Activated CD4-positive, alpha-beta T cell treated with anti-CD3 and anti-CD28 coated beads, Interleukin-2, amount 50 U/mL, for 4 hours (primary cell): ENCODE measurements at places on chromosomes 5 and 9.

GRCh38 chr5:34656001-34656699 lies at the start of gene RAI14:
Gene RAI14 (plus strand): TSS chr5:34656328. CDS start chr5:34686920, 30,592 bp downstream.
- DNase-seq: no peak

- no peak for DNase-seq
These were observed 379.0 kb upstream of the GRAMD2B start for GRCh38 chr5:126044111-126044668.

DNA sequence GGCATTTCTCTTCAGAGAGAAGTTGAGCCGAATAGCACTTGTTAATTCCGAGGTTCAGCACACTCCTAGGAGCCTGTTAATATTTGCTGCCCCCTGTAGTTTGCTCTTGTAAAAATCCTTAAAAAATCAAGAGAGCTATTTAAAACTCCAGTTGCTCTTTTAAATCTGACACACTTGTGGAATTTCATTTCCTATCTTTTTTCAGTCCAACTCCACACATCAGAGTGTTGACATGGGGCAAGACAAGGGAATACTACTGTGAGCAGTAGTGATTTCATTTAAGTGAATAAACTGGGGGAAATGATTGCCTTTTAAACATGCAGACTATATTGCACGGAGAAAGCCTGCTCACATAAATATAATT lies 1096.3 kb upstream of the DMAC1 start:
- no peak for DNase-seq

DNA sequence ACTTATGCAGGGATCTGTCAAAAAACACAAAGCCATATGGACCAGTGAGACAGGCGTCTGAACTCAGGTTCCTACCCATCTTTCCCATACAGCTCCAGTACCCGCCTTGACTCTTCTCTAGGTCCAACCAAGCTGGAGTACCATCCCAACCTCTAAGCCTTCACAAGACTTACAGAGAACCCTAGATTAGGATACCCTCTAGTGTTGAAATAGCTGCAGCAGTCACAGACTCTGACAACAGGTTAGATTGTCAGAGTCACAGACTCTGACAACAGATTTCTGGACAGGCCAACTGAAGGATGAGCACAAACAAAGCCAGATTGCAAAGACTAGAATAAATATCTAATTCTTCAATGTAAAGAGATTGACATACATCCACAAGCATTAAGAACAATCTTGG lies 266.1 kb downstream of the GRIA1 start:
- no peak for DNase-seq

DNA sequence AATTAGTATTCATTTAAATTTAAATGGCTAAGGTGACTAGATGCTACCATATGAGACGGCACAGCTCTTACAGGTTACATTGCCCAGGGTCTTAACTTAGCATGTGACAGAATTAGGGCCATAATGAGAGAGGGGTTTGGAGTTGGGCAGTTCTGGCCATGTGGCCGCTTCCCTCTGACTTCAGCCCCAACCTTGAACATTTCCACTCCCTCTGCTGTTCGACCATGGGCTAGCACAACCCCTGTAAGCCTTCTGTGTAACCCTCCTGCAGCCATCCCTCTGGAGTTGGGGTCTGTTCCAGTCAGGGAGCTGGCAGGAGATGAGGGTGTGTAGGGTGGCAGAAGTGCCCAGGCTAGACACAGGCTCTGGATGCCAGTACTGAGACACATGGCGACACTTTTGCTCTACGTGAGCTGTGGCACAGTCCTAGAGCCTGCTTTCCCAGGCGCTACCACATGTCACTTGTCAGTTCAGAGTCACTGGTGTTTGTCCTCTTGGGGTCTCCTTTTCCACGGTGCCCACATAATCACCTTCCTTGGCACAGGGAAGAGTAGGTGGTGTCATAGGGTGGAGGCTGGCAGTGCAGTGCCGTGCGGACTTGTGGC lies 128.7 kb upstream of the PITX1 start:
- no peak for DNase-seq

GRCh38 chr9:38339087-38339486 lies 53.4 kb upstream of the ALDH1B1 start:
- no peak for DNase-seq

- no peak for DNase-seq
These were observed 108.3 kb downstream of the THBS4 start for GRCh38 chr5:80143491-80143890.

DNA sequence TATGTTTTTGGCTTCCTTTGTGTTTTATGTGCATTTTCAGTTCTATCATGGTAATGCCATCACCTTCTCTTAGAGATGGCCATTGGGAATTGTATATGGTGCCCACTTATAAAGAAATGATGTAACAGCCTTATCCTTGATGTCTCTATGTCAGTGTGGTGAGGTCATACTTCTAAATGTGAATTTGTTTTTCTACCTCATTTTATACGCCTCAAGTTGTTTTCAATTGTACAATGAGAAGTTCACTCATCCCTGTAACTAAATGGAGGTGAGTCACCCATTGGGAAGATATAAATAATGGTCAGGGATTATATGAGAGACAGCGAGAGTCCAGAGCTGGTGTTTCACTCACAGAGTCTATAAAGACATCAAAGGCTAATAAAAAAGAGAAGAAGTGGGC lies 402.4 kb downstream of the AGTPBP1 start:
- DNase-seq: no peak

DNA sequence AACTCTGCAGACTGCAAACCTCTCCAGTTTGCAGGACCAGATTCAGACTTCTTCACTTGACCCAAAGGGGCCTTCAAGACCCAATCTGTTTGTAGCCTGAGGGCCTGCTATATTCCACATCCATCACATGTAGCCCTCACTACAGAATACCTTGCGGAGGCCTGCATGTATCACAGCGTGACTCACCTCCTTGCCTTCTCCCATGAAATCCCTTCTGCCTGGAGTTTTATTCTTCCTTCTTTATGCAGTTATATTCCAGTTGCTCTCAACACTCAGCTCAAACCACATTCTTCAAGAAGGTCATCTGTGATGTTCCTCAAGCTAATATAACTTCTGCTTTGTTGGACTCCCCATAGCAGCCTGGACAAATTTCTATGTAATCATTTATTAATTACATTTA lies 198.5 kb upstream of the PTGER4 start:
- no peak for DNase-seq

GRCh38 chr5:79702606-79703380 lies 13.2 kb downstream of the CMYA5 start:
- peak; percentile 16 for DNase-seq

- no peak for DNase-seq
These were observed 46.1 kb upstream of the CER1 start for GRCh38 chr9:14768405-14769229.

- DNase-seq: peak; percentile 30
These were observed 15.9 kb upstream of the SYNPO start for GRCh38 chr5:150624334-150625163.

DNA sequence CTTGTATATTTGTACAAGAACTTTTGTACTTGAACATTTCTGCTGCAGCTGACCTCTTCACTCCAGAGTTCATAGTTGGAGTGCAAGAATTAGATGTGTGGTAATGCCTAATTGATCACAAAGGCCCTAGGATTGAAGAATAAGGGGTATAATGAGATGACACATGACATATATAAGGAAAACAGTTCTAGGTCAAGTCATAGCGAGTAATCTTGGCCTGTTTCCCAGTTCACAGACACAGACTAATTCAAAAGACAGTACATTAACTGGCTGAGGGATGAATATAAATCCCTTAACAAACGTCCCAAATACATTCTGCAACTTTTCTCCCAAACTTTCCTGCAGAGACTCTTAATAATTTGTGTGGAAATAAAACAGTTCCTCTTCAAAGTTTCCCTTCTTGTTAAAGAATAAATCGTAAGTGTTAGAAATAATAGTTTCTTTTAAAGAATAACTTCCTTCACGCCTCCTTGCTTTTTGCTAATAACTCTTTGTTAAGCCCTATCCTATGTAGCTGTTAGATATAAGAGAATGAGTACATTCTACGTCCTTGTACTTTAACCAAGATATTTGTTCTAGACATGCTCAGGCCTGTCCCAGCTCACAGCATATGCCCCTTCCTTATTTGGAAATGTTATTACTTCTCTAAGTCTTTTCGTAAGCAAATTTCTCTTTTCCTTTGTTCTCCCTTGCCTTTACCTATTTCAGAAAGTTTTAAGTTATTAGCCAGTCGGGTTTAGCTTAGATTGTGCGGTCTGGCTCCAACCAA lies 556.4 kb upstream of the CTNND2 start:
- DNase-seq: no peak

GRCh38 chr5:138975098-138975847 lies 100.1 kb upstream of the LRRTM2 start:
- DNase-seq: no peak

DNA sequence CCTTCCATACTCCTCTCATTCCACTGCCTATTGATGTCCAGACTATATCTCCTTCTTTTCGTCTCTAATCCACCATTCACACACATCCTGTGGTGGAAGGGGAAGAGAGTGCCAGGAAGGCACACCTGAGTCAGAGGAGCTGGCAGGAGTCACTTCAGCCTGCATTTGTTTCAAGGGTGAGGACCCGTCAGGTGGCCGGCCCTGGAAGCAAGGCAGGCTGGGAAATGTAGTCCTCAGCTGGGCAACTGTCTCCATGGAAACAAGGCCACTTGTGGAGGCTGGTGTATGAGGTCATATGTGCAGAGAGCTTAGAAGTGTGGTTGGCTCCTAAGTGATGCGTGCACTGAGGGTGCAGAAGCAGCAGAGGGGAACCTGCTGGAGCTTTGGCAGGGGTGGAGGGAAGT lies 278.4 kb downstream of the NSG2 start:
- no peak for DNase-seq

GRCh38 chr9:136981588-136982231 lies 1.1 kb upstream of the LCNL1 start:
- no peak for DNase-seq

- DNase-seq: no peak
These were observed 3.2 kb downstream of the CPLX2 start for GRCh38 chr5:175874462-175875139.

GRCh38 chr5:113495422-113495841 lies 7.2 kb upstream of the MCC start:
- no peak for DNase-seq

DNA sequence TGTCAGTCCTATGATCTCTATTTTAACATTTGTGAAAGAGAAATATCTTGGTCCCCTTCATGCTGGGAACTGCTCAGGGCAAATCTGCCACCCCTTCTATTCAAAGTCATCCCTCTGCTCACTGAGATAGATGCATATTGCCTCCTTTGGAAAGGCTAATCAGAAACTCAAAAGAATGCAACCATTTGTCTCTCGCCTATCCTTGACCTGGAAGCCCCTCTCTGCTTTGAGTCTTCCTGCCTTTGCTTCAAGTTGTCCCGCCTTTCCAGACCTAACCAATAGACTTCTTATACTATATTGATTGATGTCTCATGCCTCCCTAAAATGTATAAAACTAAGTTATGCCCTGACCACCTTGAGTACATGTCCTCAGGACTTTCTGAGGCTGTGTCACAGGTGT lies 97.0 kb downstream of the PSAT1 start:
- no peak for DNase-seq

DNA sequence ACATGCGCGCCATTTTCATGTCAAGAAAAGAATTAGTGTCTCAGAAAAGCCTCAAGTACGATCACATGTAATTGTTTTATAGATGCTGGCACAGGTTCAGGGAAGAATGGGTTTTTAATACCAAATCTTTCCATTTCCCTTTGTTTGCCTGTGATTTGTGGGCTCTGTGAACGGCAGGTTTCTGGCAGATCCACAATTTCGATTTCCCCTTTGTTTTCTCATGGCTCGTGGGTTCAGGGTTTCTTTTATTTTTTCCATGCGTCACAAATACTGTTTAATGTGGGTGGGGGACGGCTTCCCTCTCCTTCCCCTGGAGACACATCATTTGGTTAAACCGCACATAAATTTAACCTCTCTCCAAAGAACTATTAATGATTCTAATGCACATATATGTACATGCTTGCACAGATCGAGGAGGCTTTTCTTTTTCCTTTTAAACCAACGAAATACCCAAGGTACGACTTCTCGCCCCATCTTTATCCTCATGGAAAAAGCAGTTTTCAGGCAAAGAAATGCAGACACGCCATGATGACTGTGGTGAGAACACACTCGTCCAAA lies 195.9 kb downstream of the SLIT3 start:
- no peak for DNase-seq

DNA sequence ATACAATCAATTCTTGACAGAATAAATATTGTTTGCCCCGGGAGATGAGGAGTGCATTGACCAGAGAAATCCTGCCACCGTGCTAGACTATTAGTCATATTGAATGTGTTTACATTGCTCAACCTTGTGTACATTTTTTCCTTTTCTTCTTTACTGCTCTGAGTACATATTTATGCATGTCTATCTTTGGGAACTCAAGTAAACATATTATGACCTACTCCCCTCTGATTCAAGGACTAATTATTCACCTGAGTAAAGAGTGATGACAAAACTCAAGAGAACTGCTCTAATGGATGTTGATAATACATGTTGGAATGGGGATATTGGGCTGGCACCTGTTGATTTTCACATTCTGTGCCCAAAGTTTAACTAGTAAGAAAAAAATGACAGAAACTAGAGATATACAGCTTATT lies 3.9 kb upstream of the SPINK1 start:
- DNase-seq: no peak

DNA sequence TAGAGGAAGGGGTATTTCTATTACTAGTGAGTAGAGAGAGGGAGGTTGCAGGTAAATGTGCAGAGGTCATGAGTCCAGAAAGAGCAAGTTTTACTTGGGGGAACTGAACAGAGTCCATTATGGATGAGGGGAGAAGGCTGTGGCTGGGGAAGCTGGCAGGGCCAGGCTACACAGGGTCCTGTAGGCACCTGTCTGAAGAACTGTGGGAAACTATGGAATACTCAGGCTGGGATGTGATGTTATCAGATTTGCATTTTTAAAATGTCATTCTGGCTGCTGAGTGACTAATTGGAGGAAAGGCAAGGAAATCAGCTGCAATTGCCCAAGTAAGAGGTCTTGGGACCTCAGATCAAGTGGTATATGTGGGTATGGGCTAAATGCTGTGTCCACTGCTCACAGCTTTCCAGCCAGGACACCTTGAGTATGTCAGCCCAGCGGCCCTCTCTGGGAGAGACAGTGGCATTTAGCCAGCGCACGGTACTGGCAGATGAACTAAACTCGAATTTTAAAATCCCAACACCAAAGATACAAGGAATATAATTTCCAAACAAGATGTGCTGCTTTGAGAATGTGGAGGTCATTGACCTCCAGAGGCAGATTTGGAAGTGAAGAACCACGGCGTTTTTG lies 49.1 kb downstream of the FGF1 start:
- no peak for DNase-seq

- DNase-seq: no peak
These were observed 404.8 kb downstream of the TLR4 start for GRCh38 chr9:118108971-118109370.

DNA sequence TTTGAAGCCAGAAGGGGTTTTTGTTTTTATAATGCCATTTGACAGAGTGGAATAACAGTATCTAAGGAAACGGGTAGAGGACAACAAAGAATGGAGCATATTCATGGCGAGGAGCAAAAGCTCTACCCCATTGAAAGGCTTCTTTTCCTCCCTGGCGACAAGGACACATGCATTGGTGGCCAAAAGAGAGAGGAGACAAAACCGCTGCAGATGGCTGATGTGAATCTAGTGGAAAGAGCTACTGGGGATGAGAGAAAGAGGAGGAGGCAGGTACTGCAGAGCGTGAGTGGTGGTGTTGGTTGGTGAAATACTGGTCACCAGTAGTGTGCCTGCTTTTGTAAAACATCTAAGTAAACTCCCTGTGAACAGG lies 491 bp downstream of the APC start:
- DNase-seq: no peak

GRCh38 chr9:7520396-7520795 lies 279.2 kb downstream of the DMAC1 start:
- no peak for DNase-seq

- DNase-seq: no peak
These were observed 109.6 kb upstream of the NIPBL start for GRCh38 chr5:36766981-36767380.

GRCh38 chr9:113307396-113307975 lies 4.3 kb upstream of the RNF183 start:
- DNase-seq: no peak
